ENCODE measurements at places on chromosomes 3 and 15.

- no peak for DNase-seq
These were observed 17.2 kb upstream of the TIMP4 start for GRCh38 chr3:12175844-12176453.

GRCh38 chr15:50330921-50331320 lies 24.1 kb downstream of the GABPB1 start:
- no peak for DNase-seq

GRCh38 chr15:63070681-63071129 lies 28.2 kb downstream of the TPM1 start:
- no peak for DNase-seq

GRCh38 chr15:89566181-89566580 lies 9.1 kb upstream of the TICRR start:
- no peak for DNase-seq

- no peak for DNase-seq
These were observed 62.6 kb upstream of the SLC2A2 start for GRCh38 chr3:171088964-171089754.

All from ascending aorta (tissue), 2 donors.